ENCODE measurements at places on chromosomes 7 and 10.
A peak's percentile ranks its signal among the peaks of the same experiment; 100 is the strongest.

DNA sequence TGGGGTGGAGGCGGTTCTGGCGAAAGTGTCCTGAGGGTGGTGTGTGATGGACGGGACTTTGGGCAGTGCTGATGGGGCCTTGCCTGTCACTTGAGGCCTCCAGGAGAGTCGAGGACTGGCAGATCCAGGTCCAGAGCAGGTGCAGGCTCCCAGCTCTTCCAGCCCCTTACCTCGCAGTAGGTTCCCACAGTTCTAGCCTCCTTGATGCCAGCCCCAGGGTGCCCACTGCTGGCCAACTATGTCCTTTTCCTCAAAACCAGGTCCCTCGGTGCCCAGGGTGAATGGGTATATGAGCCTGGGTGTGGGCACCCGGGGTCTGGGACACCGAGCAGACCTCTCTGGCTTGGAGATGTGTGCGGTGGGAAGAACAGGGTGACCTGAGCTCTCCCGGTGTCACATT is 8.3 kb downstream of the FAM20C start:
- DNase-seq, result no peak

DNA sequence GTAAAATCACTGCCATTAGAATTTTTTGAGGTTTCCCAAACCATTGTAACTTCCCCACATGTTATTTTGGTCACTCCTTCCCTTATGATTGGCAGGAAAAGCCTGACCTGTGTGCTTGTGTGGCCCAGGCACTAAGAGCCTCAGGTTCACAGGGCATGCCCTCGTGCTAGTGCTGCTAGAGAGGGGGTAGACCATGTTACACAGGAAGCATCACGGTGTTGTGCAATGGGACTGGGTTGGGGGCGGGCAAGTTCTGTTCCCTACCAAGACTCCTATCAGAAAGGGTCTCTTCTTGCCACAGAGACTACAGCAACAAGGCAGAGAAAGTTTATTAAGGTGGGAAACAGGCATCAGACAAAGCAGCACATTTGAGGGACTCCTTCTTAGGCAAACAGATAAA is 32.2 kb downstream of the LSM5 start:
- no peak for DNase-seq

GRCh38 chr10:88027570-88027969 is 164.1 kb downstream of the PTEN start:
- DNase-seq, result no peak

GRCh38 chr10:43417950-43418768 is 9.2 kb upstream of the HNRNPF start:
- DNase-seq, result peak; percentile 99

DNA sequence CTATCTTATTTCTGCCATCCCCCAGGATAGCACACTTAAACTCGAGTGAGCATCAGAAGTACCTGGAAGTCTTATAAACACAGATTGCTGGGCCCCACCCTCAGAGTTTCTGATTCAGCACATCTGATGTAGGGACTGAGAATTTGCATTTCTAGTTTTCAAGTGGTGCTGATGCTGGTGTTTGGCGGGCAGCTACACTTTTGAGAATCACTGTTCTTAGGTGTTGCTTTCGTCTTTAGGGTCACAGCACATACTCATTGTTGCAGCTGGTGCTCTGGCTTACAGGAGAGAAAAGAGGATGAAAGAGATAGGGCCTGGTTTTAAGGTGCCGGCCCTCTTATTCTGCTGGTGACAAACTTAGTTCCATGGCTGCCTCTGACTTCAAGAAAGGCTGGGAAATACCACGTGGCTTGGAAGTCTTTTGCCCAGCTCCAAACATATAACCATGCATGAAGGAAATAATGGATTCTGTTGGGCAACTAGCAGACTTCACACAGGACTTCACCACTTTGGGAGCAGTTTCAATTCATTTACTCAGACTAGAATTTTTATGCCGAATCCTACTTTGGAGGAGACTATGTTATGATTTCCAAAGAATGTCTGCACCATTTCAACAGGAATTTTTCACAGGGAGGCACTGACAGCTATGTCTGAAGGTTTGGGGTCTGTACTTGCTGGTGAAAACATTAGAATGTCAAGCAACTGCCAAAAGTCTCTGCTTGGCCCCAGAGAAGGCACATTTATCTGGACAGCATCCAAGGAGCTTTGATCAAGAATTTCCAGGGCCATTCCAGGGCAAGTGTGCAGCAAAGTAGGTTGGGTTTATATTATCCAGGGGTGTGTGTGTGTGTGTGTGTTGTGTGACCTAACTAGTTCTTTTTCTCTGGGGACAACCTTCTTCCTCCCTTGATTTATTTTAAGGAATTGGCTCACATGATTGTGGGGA is 6.9 kb upstream of the MINDY4 start:
- DNase-seq, result peak; percentile 8

DNA sequence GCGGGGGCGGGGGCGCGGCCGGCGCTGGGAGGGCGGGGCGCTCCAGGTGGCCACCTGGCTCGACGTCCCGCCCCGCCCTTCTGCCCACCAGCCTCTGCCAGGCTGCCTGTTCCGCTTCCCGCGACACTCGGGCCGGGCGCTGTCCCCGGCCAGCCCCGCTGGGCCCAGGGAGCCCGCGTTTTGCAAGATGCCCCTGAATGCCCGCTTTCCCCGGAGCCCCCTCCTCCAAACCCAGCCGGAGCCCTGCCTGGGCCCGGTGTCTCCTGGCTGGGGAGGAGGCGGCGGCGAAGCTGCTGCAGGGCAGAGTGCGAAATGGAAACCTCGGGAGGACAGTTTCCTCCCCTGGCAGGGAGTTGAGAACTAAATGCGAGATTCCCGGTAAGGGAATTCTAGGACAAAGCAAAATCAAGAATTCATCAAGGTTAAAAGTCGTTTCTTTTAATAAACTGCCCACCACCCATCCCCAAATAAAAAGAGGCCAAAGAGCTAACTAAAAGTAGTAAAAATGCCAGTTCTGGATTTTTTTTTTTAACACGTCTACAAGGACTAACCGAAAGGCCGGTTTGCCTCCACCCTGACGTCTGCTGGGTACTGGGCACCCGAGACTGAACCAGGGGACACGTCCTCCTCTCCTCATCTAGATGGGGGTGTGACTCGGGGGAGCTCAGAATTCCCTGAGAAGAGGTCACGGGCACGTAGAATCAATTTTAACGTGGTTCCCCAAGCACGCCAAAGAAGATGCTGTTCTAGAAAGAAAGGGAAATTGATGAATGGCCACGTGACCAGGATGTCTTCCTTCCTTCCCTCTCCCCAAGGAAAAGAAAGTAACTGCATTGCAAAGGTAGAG is 200.4 kb upstream of the NFE2L3 start:
- no peak for DNase-seq

GRCh38 chr7:94008537-94008936 is 4.4 kb upstream of the BET1 start:
- no peak for DNase-seq

DNA sequence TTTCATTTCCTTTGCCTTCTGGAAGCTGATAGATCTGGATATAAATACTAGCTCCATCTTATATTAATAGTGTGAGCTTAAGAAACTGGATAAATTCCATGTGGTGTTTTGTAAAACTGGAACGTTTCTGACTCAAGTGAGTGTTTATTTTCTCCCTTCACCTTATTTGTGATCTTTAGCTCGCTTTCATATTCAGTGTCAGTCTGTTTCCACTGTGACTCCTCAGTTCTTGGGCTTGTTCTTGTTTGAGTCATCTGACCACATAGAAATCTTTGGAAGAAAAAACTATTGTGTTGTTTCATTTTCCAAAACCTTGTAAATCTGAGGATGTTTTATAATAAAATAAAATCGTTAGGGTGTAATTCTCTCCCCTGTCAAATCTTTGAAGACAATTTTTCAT is 186.4 kb downstream of the POLR1F start:
- no peak for DNase-seq

DNA sequence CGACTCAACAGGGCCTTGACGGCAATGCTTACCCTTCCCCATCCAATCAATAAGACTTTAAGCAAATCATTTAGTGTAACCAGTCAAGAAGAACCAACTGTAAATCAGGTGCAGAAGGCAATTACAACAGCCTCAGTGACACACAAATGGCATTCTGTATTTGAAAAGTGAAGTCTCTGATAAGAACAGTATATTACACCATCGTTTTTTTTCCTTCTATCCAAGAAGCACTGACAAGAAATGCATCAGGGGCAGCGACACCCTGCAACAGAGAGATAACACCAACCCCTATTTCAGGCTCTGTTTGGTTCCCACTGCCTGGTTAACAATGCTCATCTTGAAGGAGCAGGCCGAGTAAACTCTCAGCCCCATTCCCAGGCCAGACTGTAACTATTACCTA is 204.0 kb upstream of the AOAH start:
- DNase-seq, result peak; percentile 86

DNA sequence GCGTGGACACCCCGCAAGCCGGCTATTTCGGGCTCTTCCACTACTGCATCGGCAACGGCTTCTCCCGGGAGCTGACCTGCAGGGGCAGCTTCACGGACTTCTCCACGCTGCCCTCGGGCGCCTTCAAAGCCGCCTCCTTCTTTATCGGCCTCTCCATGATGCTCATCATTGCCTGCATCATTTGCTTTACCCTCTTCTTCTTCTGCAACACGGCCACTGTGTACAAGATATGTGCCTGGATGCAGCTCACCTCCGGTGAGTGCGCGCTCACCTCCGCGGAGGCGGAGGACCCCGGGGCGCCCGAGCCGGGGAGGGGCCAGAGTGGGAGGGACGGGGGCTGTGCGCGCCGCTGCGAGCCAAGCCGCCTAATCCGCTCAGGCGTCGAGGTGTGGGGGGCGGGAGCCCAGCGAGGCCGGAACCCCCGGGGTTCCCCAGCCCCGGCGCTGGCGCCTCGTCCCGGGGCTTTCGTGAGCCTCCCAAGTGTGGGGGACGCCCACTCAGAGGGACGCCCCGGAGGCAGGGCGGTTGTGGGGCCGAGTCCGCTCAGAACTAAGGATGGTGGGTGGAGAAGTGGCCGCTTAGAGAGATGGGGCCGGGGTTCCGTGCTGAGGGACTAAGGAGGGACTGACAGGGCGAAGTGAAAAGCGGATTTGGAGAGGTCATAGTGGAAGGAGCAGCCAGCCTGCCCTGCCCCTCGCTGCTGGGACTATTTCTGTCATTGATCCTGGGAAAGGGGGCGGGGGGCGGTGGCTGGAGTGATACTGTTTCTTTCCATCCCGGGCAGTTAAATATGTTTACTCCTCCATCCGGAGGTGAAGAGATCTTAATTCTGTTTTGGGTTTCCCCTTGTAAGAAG is 795 bp downstream of the LHFPL3 start:
- no peak for DNase-seq
